ENCODE measurements at places on chromosomes 16 and 17.

DNA sequence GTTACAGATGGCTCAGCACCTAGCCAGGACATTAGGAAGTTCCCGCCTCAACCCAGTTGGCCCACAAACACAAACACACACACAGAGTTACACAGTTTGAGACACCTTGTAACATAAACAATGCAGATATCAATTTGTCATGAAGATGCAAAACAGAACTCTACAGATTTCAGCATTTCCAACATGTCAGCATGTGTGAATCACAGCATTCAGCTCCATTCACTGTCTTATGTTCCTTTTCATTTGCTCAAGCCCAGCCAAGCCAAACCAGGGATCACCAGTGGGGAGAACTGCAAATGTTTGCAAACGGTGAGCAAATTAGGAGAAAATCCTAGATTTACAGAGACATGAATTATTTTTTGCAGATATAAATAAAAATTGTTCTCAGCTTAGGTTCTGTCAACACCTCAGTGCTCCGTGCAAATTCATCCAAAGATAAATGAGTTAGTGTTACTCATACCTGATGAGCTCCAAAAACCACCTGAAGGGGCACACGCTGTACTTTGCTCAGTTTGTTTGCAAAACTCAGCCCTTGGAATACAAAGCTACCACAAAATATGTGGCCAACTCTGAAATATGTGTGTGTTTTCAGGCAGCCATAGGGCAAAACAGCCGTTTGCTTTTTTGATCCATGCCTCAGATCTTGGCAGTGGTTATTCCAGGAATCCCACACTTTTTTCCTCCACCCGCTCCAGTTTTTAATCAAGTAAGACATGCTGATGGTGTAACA lies 16.3 kb upstream of the COX10 start:
- DNase-seq, result peak; percentile 41

GRCh38 chr16:28520672-28521071 lies 14.0 kb upstream of the IL27 start:
- no peak for DNase-seq

GRCh38 chr16:83005653-83006160 lies 378.9 kb downstream of the CDH13 start:
- DNase-seq, result no peak

DNA sequence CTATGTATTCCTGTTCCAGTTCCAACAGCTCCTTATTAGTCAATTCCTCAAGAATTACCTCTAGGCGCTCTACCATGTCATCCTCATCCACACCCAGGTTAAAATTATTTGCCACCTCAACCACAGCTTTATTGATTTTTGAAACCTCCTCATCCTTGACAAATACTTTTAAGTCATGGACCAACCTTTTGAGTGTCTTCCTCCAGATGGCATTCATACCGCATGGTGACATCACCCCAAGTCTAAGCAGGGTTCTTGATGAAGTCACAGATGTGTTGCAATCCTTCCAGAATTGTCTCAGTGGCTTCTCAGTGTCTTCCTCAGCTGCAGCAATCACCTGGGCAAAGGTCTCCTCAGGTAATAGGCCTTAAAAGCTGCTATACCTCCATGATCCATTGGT lies 40.1 kb downstream of the BCL7C start:
- no peak for DNase-seq

- no peak for DNase-seq
Observed at GRCh38 chr17:3885970-3886369, 6.9 kb downstream of the CAMKK1 start.

DNA sequence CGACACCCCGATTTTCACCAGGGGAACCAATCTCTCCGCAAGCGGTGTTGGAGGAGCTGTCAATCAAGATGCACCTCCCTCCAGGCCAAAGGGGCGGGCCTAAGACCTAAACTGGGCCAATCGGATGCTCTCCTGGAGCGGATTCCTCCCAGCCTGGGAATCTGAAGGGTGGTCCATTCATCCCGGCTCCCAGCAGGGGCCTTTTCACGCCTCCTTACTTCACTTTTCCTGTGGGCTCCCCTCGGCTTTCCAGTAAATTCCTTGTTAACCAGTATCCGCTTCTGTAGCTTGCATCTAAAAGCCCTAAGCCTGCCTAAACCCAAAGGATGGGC lies 17.1 kb downstream of the C16orf74 start:
- no peak for DNase-seq

All from fibroblast of skin of left biceps (primary cell).